ENCODE measurements at places on chromosomes 5 and 9.

DNA sequence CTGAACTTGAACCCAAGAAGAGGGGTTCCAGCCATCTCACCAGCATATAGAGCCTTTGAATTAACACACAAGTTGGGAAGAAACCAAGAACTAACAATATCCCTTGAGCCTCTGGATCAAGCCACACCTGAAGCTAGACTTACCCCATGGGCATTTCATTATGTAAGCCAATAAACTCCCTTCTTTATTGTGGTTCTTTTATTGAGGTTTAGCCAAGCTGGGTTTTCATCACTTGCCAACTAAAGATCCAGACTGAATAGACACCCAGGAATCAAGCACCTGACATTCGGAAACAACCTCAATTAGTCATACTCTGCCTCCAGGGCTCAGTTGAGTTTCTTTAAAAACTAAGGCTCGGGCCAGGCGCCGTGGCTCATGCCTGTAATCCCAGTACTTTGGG lies 226.7 kb downstream of the AGTPBP1 start:
- no peak for DNase-seq

- DNase-seq = no peak
Observed at GRCh38 chr9:107868186-107868585, 378.6 kb upstream of the KLF4 start.

DNA sequence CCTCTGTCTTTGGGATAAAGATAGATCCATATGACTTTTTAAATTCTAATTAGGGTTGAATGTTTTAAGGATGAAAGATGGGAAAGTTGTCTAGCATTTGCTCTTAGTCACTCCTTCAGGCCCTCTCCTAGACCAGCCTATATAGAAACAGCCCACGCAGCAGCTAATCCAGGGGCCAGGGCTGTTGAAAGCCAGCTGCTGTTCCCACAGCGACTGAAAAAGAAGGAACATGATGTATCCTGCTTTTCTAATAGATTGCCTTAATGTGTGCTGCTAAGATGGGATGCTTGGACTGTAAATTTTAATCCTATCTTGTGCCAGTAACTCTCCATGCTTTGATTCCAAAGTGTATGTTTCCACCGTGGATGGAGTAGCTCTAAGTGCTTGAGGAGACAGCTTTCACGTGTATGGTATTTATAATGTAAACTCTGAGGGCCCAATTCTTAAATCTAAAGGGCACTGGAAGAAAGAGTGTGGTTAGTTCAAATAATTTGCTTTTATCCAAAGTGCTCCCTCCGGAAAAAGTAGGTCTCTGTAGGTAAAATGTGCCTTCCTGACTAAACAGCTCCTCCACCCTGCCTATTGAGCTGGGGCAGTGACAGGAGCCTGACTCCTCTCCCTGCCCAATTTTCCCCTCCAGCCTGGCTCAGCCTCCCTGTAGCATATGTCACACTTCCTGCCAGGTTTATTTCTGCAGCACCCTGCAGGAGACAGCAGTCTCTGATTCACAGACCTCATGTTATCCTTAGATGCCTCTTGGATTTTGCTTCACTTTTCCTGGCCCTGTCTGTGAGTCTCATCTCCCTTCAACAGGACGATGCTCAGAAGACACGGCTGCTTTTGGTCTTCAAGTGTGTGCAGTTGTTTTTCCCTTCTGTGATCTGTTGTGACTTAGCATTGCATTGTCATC lies 33.2 kb downstream of the SLC36A1 start:
- DNase-seq = no peak

GRCh38 chr9:128523199-128523925 lies 18.8 kb downstream of the GLE1 start:
- peak; percentile 17 for DNase-seq

DNA sequence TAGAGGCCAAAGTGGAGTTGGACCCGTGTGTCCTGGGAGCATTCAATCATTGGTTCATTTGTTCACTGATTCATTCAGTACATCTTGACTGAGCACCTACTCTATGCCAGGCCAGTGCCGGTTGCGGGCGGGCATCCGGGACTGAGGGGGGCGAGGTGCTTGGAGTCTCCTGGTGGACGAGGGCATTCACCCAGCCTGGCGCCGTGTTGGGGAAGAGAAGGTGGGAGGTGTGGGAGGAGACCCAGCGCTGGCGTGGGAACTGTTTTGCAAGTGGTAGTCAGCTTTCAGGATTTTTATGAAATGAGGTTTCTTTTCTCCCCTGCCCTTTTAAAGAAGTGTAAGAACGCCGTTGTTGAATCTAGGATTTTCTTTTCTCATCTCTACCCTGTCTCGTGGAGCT lies 37.2 kb downstream of the NCS1 start:
- DNase-seq = no peak

- DNase-seq = no peak
Observed at GRCh38 chr5:84360056-84360455, 24.6 kb downstream of the EDIL3 start.

DNA sequence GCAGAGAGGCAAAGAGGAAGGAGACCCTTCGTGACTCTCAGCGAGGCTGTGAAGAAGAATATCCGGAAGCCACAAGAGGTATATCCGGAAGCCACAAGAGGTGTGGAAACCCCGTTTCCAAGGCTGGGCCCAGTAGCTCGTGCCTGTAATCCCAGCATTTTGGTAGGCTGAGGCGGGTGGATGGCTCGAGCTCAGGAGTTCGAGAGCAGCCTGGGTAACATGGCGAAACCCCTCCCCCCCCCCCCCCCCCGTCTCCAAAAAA lies 612 bp upstream of the BBLN start:
- no peak for DNase-seq

GRCh38 chr5:144156767-144157171 lies 13.7 kb downstream of the YIPF5 start:
- no peak for DNase-seq

- DNase-seq = no peak
Observed at GRCh38 chr5:74075501-74076484, 449.8 kb downstream of the ARHGEF28 start.

DNA sequence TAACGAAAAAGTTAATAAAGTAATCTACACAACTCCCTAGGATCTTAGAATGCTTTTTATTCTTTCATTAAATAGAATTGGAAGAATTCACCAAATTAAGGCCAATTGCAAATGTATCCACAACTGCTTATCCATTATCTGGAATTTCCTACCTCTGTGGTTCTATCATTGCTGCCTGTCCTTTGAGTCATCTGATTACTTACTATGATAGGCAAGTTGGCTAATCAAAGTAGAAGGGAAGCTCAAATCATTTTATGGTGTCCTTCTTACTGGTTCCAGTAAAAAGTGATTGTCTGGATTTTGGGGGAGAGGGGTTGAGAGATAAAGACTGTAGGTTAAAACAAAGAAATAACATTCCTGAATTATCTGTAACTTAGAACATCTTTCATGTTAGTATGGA lies 161.4 kb upstream of the GNA14 start:
- DNase-seq = no peak

DNA sequence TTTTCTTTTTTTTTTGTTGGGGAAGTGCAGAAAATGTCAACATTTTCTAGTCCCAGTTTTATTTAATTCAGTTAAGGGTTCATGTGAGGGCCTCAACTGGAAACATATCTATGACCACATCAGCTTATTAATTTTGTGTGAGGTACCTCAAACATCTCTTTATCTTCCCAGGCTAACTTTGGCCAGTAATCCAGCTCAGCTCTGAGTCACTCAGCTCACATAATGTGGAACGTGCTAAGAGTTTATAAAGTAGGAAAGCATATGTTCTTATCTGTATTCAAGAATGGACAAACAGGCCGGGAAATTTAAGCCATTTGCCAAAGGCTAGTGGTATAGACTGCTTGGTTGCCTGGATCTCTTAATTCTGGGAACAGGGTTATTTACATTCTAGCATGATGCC lies 118.4 kb downstream of the INSYN2B start:
- DNase-seq = no peak

DNA sequence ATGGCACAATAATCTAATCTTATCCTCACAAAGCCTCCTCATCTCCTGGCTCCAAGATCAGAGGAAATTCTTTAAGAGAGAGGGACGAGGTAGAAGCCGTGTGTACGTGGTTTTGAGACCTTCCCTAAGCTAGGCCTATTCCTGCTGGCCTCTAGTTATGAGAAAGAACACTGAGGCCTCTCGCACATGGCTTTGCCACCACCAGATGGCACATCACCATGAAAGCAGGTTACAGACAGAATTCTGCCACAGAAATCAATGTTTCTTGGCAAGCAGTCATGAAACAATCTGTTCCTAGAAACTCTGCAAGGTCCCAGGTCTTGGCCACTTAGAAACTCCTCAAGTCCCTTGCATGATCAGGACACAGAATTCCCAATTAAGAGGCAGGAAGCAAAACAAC lies 268.2 kb upstream of the TAS2R1 start:
- peak; percentile 47 for DNase-seq

- no peak for DNase-seq
Observed at GRCh38 chr5:169161022-169161680, 139.8 kb downstream of the SLIT3 start.

DNA sequence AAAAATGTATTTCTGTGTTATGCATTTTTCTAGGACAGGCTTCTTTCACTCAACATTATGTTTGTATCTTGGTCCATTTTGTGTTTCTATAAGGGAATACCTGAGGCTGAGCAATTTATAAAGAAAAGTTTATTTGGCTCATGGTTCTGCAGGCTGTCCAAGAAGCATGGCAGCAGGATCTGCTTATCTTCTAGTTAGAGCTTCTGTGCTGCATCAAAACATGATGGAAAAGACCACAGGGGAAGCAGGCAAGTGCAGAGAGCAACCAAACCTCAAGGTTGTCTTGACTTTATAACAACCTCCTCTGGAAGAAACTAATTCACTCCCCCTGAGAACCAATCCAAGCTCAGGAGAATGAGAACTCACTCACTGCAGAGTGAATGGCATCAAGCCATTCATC lies 1601.0 kb upstream of the NUDT12 start:
- DNase-seq = no peak

DNA sequence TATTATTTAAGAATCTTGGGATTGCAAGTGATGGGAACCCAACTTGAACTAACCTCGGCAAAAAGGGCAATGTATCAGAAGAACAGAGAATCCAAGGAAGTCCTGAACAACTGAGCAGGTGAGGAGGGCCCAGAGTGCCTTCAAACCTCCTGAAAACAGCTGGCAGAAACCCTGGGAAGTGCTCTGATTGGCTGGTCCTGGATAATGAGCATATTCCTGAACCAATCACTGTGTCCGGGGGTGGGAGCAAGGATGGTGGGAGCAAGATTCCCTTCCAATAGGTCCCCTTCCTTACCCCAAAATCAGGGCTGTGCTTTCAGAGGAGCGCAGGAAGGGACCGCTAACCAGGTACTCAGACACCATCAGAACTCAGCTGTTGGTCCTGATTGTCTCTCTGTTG lies 31.9 kb upstream of the TBC1D2 start:
- DNase-seq = no peak

DNA sequence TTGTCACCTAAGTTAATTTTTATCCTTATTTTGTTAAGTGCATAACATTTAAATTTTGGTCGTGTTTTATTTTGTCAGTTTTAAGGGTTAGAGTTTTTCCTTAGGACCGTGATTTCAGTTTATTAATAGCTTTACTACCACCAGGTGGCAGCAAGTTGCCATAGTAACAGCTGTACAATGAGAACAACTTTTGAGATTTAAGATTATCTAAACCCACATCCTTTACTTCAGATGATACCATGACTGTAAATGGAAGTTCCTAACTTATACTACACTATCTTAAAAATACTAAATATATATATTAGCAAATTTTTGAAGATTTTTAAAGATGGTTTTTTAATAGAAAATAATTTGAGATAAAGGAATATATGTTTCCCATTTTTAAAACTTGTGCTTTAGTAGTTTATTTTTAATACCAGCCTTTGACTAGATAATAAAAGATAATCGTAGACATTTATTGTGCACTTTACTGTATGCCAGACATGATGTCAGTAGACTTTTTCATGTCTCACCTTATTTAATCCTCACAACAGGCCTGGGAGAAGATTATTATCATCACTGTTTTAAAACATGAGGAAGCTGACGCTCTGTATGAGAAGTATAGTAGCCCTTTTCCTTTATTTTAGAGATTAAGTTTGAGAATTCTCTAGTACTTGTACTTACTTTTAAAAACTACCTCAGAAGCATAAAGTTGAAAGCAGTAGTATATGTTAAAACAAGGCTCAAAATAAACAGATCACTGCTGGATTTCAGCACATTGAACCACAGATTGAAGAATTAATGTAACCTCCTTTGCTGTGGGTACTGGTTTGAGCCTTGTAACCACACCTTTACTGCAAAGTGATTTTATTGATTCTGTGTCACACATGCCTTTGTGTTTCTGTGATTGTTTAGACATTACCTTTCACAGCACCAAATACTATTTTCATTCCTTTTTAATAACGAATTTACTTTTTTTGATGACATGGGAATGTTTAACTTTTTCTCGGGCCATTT lies 27.5 kb downstream of the SREK1 start:
- no peak for DNase-seq

- DNase-seq = no peak
Observed at GRCh38 chr9:111953444-111953843, 56.8 kb downstream of the UGCG start.

DNA sequence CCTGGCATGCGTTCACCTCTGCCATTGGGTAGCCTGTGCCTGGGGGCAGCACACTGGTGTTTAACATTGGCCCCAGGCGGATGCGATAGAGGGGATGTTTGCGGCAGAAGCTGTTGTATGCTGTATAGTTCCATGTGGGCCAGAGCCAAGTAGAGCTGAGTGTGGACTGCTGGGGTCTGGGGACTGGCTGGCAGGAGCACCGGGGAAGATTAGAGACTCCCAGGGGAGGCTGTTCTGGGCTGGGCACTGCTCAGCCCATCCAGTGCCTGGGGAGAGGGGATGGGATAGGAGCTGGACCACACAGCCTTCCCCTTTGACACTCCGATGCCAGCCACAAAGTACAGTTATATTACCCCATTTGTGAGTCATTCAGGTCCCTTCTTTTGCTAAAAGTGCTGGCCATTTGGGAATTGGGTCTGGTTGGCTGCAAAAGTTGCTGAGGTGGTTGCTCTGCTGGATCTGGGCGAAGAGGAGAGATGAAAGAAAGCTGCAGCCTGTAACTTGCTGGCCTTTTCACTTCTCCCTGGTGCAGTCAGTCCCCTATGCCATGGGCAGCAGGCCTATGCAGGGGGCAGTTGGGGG lies 73.8 kb downstream of the RGS3 start:
- no peak for DNase-seq

DNA sequence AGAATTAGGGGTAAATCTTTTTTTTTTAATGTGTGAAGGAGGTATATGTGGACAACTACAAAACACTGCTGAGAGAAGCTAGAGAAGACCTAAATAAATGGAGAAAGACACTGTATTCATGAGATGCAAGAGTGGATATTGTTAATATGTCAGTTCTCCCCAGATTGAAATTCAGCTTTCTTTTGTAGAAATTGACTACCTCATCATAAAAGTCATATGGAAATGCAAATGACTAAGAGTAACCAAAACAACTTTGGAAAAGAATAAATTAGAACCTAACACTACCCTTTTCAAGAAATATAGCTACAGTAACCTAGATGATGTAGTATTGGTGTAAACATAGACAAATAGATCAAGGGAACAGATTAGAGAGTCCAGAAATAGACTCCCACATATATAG lies 400.7 kb downstream of the ADGRV1 start:
- DNase-seq = no peak

DNA sequence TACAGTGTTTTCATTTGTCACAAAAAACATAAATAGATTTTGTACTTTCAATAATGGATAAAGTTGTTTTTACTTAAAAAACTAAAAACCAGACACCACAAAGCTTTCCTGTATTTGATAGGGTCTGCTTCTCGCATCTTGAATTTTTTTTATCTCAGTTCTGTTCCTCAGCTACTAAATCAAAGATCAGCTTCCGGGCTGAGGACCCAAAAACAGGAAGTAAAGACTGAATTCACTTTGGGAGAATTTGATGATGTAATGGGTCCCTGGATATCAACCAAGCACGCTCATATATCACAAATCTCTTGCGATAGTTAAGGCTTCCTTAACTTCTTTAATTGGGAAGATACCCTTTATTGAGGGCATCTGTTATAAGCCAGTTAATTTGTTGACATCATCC lies 24.1 kb downstream of the ITK start:
- DNase-seq = no peak

Data from NCI-H2081 (cell line).